ENCODE measurements at places on chromosomes 7 and 10.

DNA sequence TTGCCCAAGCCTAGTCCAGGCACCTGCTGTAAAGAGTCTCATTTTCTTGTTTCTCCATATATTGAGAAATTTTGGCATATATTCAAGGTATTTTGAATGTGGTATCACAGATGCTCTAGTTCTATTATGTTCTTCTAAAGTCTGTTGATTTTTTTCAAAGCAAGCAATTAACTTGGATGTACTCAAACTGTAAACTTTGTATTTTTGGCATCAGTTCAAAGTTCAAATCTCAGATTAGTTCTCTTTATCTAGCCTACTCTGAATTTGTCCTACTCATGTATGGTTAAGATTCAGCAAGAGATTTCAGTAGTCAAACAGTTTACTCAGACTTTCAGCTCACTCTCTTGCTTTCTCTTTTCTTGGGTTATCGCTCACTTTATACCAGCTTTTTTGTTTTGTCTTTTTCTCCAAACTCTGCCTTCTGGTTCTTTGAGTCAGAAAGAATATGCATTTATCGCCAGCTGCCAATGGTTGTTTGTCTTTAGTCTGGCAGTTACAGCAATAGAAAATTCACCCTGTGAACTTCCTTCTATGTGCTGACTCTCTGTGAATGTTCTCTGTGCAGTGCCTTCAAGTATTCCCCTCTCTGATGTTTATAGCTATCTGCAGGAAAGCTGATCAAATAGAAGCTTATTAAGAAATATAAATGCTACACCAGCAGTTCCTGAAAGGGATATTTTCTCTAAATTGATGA is 56.0 kb downstream of the ANKRD7 start:
- no peaks in the 10 kb centered on the region for H3K36me3 ChIP-seq
- H3K27ac ChIP-seq = no peak overlapping the region
- peaks cover 13% of the 10 kb centered on the region for H3K27me3 ChIP-seq
- DNase-seq = no peak
- no peaks in the 10 kb centered on the region for H3K4me1 ChIP-seq

DNA sequence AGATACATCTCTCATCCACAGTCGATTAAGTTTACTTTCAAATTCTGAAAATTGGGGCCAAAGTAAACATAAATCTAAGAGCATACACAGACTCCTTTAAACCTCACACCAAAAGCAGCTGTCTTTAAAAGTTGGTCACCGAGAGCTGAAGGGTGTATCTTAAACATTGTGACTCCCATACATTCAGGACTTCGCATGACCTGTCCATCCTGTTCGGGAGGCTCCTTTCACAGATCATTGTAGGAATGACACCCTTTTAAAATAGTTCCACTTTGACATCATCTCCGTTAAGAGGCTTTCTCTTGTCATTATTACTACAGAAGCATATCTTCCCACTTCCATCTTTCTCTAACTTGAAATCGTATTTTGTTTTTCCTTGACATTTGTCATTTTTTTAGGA is 440.0 kb downstream of the DNAJB9 start:
- H3K4me1 ChIP-seq = no peaks in the 10 kb centered on the region
- H3K27me3 ChIP-seq = no peaks in the 10 kb centered on the region
- DNase-seq = no peak
- H3K36me3 ChIP-seq = no peaks in the 10 kb centered on the region
- no peak overlapping the region for H3K4me3 ChIP-seq

GRCh38 chr10:42646214-42646613 is 7.8 kb upstream of the ZNF33B start:
- no peak for DNase-seq
- no peak overlapping the region for H3K27ac ChIP-seq

DNA sequence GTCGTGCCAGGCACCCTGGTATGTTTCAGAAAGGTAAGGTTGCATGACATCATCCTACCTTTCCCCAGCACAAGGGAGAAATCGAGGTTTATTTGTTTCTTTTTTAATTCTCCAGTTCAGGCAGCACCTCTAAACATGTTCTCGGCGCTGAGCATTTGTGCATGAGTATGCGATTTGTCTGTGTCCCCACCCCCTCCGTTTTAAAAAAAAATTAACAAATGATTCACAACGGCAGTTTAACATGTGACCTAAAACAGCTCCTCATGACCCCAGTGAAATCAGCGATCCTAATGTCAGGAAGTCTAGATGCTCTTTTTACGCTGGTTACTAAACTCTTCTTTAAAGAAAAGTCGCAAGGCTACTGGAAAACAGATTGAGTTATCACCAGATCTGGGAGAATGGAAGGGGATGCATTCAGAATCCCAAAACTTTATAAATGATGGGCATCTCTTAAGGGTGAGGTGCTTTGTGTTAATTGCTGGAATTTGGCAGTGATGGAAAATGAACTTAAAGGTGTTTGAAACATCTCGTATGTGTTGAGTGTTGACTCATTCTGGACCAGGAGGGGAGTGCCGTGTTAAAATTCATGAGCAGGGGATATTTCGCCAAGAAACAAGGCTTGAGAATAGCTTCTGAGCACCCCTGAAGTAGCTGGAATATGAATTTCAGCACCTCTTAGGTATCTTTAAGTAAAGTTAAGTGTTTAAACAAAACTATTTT is 106.8 kb upstream of the PDCD4 start:
- no peaks in the 10 kb centered on the region for H3K4me1 ChIP-seq
- no peaks in the 10 kb centered on the region for H3K36me3 ChIP-seq
- no peak overlapping the region for H3K27ac ChIP-seq

GRCh38 chr10:44879531-44879899 is 31.6 kb upstream of the TMEM72 start:
- peak overlapping the region; percentile 89 for H3K4me3 ChIP-seq
- DNase-seq = no peak
- H3K4me1 ChIP-seq = peaks cover 3% of the 10 kb centered on the region

DNA sequence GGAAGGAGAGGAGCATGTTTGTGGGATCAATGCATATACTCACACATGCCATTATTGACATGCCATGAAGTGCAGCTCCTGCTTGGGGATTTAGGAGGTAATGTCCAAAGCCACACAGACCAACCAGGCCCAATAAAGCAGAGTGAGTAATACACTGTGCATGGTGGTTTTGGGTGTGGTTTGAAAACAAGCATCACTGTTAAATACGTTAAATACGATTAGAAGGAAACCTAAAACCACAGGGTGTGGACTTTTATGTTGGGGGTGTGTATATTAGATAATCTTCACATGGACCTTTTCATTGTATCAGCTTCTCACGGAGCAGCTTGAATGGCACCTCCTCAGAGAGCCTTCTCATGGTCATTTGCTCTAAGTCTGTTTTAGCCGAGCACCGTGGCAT is 10.4 kb upstream of the EIF3A start:
- no peaks in the 10 kb centered on the region for H3K36me3 ChIP-seq
- H3K4me3 ChIP-seq = peak overlapping the region; percentile 2
- peaks cover 30% of the 10 kb centered on the region for H3K4me1 ChIP-seq
- peak overlapping the region; percentile 83 for H3K27ac ChIP-seq

- DNase-seq = no peak
- H3K27ac ChIP-seq = no peak overlapping the region
- no peaks in the 10 kb centered on the region for H3K4me1 ChIP-seq
- H3K36me3 ChIP-seq = no peaks in the 10 kb centered on the region
- no peak overlapping the region for H3K4me3 ChIP-seq
Measured at GRCh38 chr7:49245062-49245461, 320.7 kb downstream of the CDC14C start.

Data from memory B cell (primary cell).